ENCODE measurements at places on chromosomes 6 and 20. TPM values are rescaled to one million over a fixed set of nuclear protein-coding genes. Genes with fewer than 3 reads are reported as not detected.

DNAH8 gene
- 0.08 TPM for total RNA-seq

DNA sequence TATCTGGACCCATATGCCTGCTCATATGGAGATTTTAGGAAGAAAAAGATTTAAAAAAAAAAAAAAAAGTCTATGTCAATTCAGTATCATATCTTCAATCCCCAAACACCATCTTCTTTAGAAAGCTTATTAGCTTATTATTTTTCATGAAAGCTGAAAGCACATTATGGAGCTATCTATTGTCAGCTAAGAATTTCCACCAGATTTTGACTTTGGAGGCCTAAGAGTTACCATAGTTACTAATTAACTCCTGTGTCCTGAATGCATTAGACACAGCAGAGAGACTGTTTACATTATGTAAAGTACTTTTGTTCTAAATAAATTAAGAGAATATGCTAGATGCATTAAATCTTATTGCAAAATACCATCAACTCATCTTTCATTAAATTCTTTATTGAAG, 255.5 kb upstream of the NRSN1 start:
- DNase-seq: no peak

DNA sequence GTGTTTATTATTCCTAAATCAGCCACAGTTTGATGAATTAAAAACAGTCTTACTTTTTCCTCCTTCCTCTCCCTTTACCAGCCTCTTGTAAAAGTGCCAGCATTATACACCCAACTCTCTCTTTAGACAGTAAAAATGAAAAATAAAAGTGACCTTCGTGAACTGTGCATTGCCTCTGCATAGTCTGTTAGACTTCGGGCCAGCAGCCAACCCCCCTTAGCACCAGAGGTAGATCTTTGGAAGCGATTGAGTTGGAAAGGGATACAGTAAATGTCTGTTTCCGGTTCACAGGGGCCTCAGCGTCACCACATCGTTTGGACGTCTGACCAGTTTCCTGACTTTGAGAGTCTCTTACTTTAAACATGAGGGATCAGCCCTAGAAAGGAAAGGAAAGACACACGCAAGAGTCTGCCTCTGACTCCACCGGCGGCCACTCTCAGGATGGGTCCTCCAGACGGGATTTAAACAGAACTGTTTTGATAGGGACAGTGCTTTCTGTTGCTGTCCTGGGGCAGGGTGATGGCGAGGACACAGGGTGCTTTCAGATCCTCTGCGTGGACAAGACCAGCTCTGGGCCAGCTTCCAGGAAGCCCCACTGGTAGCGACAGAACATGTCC, 206.6 kb upstream of the PREP start:
- DNase-seq: no peak

- DNase-seq: no peak
These were observed 15.5 kb upstream of the BMP7 start for GRCh38 chr20:57281900-57282299.

GRCh38 chr20:58202044-58202443, 26.4 kb downstream of the ANKRD60 start:
- DNase-seq: no peak

Data from lower leg skin (tissue), 4 donors.